Peyer's patch (tissue), 4 donors: ENCODE measurements at places on chromosomes 12 and 14. TPM values are rescaled to one million over a fixed set of nuclear protein-coding genes. Genes with fewer than 3 reads are reported as not detected.

- DNase-seq = no peak
Measured at GRCh38 chr12:43287706-43288383, 264.2 kb downstream of the ADAMTS20 start.

KIF5A gene
- 1.8 TPM for total RNA-seq

- DNase-seq = no peak
Measured at GRCh38 chr12:121713257-121713777, 765 bp downstream of the TMEM120B start.

DNA sequence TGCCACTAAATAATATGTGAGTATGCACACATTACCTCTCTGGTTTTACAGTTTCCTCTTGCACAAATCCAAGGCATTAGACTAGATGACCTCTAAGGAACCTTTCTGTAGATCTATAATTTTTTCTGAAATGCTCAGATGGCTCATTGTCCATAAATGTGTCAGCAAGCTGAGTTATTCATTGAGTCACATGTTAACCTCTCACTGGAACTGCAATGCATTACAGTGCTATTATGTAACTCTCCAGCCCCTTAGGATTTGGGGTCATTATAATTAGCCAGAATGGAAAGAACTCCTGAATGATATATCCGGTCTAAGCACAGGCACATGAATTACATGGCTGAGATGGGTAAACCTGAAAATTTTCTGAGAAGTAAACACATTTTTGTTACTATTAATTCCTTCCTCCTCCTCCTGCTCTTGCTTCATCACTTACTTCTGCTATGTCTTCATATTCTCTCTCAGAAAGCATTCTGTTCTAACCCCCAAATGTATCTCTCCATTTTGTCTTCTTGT is 20.3 kb upstream of the DRAM1 start:
- DNase-seq = no peak

DNA sequence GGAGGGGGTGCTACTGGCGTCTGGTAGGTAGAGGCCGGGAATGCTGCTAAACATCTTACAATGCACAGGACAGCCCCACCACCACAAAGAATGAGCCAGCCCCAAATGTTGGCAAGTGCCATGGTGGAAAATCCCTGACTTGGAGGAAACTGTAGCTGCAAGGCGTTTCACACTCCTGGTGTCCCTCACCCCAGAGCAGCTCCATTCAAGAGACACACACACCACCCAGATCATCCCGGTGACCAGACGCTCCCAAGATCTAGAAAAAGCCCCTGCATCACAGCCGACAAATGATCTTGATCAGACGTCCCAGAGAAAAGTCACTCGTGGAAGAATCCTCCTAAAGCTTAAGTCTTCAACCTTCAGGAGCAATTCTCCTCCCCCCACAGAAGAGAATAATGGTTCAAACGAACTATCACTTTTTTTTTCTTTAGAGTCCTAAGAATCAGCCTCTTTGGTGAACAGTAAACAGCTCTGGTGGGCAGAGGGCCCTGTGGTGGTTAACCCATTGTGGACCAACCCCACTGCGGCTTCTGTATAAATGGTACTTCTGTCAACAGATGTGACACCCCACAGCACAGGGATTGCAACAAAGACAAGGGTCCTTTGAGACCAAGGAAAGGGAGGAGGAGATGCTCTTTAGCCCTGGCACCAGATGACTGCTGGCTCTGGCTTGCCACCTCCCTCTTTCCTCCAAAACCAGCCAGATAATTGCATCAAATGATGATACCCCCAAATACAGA is 2.7 kb downstream of the GLTP start:
- no peak for DNase-seq

CDCA3 gene
- 45.1 TPM for total RNA-seq
